Renal pelvis (tissue), 12 donors: ENCODE measurements at places on chromosomes 7 and 10. TPM values are rescaled to one million over a fixed set of nuclear protein-coding genes. Genes with fewer than 3 reads are reported as not detected.

- DNase-seq = no peak
Observed at GRCh38 chr7:116986611-116987565, 33.6 kb downstream of the ST7 start.

DNA sequence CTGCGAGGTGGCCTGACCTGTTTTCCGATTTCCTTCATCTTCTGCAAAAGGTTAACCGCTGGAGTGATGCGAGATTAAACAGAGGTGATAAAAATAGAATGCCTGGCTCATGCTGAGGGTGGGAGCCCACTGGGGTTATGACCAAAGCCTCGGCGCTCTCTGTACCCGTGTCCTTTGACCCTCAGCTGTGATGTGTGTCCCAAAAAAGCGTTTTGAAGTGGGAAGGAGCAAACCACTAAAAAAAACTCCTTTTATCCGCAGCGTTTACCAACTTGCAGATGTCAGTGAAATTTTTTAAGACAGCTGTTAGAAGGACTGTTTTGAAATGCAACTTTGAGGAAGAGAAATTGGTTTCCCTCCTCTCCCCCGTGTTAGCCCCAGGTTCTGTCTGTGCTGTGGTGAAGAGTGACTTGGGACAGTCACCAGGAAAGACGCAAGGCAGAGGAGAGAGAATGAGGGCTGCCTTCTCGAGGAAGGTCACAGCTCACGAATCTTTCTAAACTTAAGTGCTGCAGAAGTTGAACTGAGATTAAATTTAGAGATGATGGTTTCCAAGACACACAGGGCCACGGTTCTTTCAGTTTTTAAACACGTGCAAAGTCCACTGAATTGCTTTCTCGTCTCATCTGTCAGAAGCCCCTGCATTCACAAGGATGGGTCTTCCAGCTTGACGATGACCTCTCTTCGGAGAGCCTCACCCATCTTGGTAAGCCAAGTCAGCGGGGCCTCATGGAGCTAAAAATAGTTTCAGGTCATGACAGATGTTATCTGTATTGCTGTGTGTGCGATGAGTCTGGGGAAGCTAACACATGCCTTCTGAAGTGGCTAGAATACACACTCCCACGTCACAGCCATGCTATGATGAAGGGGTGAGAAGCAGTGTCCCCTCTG is 27.6 kb downstream of the AMZ1 start:
- DNase-seq = no peak

- DNase-seq = no peak
Observed at GRCh38 chr7:82410461-82410860, 33.1 kb downstream of the CACNA2D1 start.

DNA sequence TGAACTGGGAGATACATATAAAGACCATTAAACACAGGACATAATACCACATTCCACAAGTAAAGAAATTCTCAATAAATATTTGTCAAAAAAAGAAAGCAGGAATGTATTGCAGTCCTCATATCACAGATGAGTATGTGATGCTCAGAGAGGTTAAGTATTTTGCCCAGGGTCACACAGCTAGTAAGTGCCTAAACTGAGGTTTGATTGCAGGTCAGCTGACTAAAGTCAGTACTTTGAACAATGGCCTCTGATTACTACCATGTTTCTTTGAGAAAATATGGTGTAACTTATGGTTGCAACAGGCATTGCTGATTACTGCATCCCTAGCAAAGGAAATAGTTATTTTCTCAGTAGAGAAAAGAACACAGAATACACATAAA is 267.1 kb downstream of the ELMO1 start:
- no peak for DNase-seq

- DNase-seq = no peak
Observed at GRCh38 chr7:136057509-136057908, 80.3 kb upstream of the MTPN start.

DNA sequence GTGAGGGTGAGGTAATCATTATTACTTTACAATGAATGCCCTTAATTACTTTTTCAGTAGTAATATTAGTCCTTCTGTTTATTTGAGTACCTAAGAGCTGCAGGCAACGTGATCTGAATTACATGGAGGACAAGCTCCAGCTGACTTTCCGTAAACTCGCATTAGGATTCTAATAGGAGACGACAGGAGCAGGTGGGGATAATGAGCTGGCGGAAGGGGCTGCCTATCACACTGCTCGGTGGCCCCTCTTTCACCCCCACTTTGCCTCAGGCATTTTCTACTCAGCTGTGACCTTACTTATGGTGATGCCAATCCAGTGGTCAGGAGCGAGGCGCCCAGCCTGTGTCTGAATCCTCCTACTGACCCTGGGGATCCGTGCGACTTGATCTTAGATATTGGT is at the start of gene C7orf33:
TSS of gene C7orf33 (plus strand) at position 296 of the 400 bp plus-strand sequence. CDS start 160 bp downstream, outside the sequence.
- DNase-seq = no peak

- no peak for DNase-seq
Observed at GRCh38 chr7:107792364-107792763, 10.7 kb downstream of the SLC26A3 start.

- no peak for DNase-seq
Observed at GRCh38 chr10:127151981-127152699, 44.3 kb downstream of the INSYN2A start.

DNA sequence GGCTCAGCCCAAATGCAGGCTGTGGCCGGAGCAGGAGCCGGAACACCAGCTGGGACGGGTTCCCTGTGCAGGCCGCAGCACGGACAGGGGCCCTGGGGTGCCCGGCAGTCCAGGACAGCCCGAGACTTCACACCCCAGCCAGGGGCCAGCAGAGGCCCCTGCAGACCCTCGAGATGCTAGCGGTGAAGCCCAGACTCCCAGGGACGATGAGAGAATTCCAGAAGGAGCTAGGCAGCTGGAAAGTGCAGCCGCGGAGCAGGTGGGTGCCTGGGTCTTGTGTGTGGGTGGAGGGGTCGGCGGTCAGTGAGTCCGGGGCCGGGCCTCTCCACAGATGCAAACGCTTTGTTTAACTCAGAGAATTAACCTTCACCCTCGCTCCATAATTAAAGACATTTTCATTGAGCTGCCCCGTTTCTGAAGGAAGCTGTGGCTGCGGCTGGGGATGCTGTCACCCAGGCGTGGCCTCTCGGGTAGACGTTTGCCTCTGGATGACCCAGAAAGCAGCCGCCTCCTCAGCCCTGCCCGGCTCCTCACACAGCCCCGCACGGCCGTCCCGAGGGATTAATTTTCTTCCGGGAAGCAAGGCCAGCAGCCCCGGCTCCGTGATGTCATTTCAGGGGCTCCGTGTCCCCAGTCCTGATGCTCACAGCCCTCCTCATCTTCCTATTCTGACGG is 26.5 kb downstream of the KNDC1 start:
- peak; percentile 33 for DNase-seq

DNA sequence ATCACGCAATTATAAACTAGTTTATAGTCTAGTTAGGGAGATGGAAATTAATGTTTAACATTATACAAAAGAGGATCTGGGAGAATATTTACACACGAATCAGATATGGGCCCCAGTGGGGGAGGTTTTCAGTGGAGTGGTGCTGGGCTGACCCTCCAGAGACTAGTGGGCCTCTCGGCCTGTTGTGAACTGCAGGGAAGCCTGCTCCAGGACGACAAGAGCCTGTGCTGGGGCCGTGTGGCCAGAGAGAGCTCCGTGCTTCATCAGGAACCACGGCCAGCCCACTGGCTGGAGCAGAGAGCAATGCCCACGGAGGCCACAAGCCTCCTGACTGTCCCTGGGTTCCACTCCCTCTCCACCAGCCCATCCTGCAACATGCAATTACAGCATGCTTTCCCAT is 11.3 kb upstream of the ESYT2 start:
- no peak for DNase-seq

DNA sequence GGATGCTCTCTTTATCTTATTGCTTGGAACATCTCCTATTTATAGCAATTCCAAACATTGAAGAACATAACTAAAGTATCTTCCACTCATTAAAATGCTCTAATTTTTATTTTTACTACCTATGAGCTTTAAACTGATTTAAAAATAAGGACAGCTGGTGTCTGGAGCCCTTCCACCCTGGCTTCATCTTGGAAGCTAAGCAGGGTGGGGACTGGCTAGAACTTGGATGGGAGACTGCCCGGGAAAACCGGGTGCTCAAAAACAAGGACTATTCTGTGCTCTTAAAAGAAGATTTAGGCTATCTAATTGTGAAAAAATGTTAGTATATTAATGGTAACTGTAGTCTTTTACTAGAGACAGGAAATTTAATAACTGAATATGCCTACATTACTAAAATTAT is 69.2 kb downstream of the ARMC3 start:
- DNase-seq = no peak

DNA sequence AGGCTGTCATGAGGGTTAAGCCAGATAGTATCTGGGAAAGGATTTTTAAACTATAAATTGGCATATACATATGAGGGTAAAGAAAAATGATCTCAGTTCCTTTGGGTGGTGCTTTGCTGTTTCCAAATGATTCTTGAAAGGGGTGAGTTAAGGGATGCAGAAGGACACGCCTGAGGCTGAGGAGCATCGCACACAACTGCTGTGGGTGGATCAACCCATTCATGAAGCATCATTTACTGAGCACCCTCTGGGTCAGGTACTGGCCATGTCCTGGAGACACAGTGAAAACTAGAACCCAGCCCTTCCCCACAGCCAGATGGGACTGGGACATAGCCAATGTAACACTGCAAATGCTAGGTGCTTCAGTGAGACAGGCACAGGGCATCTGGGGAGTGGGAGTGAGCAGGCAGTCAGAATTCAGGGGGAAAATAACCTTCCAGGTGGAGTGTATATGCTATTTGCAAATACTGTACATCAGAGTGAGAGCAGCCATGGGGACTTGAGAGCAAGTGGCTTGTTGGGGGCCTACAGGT is 112.1 kb downstream of the WDFY4 start:
- DNase-seq = no peak

DNA sequence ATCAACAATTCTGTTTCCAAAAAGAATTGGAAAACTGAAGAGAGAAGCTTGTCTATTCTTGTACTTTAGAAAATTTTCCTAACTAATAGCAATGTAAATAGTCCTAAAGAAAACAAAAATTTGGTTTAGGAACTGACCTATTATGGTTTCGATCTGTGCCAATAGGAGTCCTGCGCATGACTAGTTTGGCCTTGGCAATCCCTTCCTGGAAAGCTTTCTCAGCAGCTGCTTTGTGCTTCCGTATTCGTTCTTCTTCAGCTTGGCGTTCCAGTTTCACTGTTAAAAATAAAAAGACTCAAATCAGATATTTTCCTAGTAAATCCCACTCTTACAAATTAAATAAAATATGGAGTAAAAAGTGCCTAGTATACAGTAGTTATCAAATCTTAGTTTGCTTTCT is 36.6 kb downstream of the FZD9 start:
- no peak for DNase-seq

GRCh38 chr10:84837041-84837812 is 508.8 kb downstream of the CCSER2 start:
- no peak for DNase-seq

DNA sequence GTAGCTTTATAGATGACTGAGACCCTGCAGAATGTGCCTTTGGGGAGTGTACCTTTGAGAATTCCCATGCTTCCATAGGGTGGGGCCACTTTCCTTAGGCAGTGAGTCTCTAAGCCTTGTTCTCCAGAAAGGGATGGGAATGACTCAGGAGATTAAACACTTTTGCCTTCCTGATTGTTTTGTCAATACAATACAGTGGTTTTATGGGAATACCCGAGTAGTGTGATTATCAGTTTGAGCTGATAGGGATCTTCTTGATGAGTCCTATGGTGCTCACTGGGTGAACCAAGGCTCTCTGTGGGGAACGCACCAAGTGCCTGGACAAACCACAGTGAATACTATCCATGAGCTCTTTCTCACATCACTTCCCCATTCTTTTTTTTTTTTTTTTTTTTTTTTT is 6.3 kb downstream of the MYOF start:
- no peak for DNase-seq

Gene DKK1
- polyA plus RNA-seq = 34.8 TPM

Gene SHTN1
- polyA plus RNA-seq = 19.1 TPM

Gene CADPS2
- 48.4 TPM for polyA plus RNA-seq

Gene FFAR4
- polyA plus RNA-seq = 0.03 TPM

Gene C7orf57
- 0.43 TPM for polyA plus RNA-seq

Gene SLC13A1
- polyA plus RNA-seq = 25.5 TPM
